Activated CD4-positive, alpha-beta T cell treated with anti-CD3 and anti-CD28 coated beads, Interleukin-2, amount 50 U/mL, for 48 hours (primary cell): ENCODE measurements at places on chromosomes 16 and 17.
A peak's percentile ranks its signal among the peaks of the same experiment; 100 is the strongest.

DNA sequence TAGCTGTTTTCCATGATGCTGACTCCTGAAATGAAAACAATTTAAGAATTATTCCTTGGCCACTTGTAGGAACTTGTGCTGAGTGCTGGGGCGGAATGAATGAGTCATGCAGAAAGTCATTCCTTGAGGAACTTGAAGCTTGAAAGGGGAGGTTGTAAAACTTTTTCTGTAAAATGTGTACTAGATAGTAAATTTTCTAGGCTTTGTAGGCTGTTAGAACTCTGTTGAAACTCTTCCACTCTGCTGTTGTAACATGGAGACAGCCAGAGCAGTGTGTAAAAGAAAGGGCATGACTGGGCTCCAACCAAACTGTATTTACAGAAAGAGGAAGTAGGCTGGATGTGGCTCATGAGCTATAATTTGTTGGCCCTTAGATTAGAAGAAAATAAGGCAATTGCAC, 46.1 kb downstream of the ABCA8 start:
- no peak for DNase-seq

GRCh38 chr16:85968041-85968920, 69.3 kb downstream of the IRF8 start:
- no peak for DNase-seq

DNA sequence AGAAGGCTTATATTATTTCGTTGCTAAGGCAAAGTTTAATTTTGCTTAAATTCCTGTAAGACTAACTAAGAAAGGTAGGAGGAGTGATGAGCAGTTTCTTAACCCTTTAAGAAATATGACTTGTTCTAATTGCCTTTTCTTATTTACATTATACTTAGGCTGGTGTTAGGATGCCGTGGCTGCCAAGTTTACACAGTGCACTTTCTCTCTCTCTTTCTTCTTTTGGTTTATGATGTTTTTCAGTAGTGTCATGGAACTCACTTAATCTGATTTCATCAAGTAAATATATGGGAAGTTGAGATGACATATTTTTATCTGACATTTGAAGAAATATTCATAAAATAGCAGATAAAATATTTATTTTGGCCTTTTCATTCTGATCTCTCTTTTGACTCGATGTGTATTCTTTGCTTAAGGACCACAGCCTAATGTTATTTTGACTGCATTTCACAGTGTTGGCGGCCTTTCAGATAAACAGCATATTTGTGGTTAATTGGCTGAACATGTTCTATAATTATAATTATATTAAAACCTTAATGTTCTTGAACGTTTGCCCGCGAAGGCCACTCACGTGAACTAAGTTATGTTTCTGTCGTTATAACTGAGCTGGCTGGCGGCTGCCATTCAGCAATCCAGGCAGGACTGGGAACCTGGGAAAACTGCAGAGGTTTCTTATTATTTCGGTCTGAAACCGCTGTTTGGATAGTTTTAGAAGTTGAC, 191.6 kb downstream of the WWOX start:
- no peak for DNase-seq

GRCh38 chr17:13031718-13032350, 14.0 kb upstream of the ELAC2 start:
- peak; percentile 56 for DNase-seq
